Bladder microvascular endothelial cell (primary cell): ENCODE measurements at places on chromosomes 11 and 22. TPM values are rescaled to one million over a fixed set of nuclear protein-coding genes. Genes with fewer than 3 reads are reported as not detected.

TTC36 gene
- total RNA-seq: 0.49 and 1.3 TPM in 2 replicates

SUSD2 gene
- total RNA-seq: 0.31 and 0.81 TPM in 2 replicates

CTSW gene
- total RNA-seq: under 0.01 TPM in 1 of 2 replicates, not detected in the other

PLEKHB1 gene
- total RNA-seq: 0.16 and 1.6 TPM in 2 replicates

FBLN1 gene
- 0.16 and 1.1 TPM in 2 replicates for total RNA-seq

TECTA gene
- total RNA-seq: 0.32 and 0.50 TPM in 2 replicates

NUCB2 gene
- total RNA-seq: 55.0 and 61.2 TPM in 2 replicates

CHADL gene
- 0.32 and 1.0 TPM in 2 replicates for total RNA-seq

SVIP gene
- 10.0 and 16.5 TPM in 2 replicates for total RNA-seq

APOA1 gene
- not detected in 2 replicates for total RNA-seq

SELENOM gene
- 17.5 and 40.7 TPM in 2 replicates for total RNA-seq

CDC42BPG gene
- 0.16 and 0.25 TPM in 2 replicates for total RNA-seq

LDHAL6A gene
- not detected in 2 replicates for total RNA-seq

RASSF10 gene
- total RNA-seq: under 0.01 and 0.38 TPM in 2 replicates

LRRN4CL gene
- total RNA-seq: under 0.01 and 0.31 TPM in 2 replicates

NXPE1 gene
- total RNA-seq: under 0.01 TPM in 1 of 2 replicates, not detected in the other

ART5 gene
- total RNA-seq: not detected in 2 replicates

MACROD1 gene
- total RNA-seq: 18.3 and 34.4 TPM in 2 replicates

PGA4 gene
- not detected in 2 replicates for total RNA-seq

ACTN3 gene
- under 0.01 and 0.06 TPM in 2 replicates for total RNA-seq
